ENCODE measurements at places on chromosomes 1 and 21.
A peak's percentile ranks its signal among the peaks of the same experiment; 100 is the strongest.

- no peak for DNase-seq
These were observed 271.8 kb downstream of the BRINP2 start for GRCh38 chr1:177442584-177442983.

DNA sequence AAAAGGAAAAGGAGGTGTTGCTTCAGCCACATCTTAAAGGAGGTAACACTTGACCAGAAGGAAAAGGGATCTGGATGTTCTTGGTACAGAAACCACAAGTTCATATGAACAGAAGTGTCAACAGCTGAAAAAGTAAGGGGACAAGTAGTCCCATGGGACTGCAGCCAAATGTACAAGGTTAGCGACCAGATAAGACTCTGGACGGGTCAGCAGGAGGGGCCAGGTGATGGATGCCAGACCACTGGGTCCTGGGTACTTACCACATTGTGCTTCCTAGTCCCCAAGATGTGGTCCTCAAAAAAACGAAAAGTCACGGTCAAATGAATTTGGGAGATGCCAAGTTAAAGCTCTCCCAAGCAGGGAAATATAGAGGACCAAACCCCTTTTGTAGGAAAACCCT, 16.6 kb upstream of the BMP8A start:
- no peak for DNase-seq

DNA sequence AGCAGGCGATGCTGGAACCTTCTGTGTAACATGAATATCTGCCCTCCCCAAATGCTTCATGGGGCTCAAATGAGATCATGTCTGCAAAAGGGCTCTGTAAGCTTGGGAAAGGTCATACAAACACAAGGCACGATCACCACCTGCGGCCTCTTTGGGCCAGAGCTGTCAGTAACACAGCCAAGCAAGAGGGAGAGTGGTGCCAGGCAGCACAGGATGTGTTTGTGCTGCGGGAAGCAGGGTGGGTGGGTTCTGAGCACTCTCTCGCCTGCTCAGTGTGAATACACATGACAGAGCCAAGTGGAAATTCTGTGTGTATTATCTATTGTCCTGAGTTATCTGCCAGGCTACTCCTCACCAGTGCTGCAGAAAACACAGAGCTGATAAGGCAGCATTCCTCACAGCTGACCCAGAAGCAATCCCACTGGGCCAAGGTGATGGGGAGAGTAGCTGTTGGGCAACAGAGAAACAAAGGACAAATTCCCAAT, 101.2 kb downstream of the LAMC2 start:
- DNase-seq: no peak

DNA sequence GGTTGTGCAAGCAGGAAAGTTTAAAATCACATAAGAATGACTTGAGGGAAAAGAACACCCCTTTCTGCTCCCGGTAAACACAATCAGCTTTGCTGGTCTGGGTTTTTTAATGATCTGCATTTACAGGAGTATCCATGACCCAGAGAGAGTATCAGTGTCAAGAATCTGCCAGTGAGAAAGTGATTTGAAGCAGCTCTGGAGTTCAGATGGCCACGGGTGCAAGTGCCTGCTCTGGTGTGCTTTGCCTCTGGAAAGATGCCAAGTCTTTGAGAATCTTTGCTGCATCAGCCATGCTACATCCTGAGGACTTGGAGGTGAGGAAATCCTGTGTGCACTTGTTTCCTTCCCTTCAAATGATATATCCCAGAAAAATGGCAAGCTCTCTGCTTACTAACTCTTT, 18.6 kb upstream of the MYSM1 start:
- no peak for DNase-seq

DNA sequence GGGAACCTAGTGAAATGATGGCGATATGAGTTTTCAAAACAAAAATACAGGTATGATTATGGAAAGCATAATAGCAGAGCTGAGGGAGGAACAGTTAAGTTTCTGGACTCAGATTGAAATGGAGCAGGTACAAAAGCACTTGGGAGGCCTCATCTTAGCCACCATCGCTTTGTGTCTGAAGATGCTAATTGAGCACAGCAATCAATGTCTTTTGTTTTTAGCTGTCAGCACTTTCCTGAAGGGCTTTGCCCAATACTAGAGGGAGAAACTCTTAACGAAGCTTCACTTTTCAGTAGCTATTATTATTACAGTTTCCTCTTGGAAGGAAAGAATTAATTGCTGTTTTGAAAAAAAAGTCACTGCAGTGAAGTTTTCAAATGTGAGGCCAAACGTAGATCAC, 348.7 kb downstream of the RWDD3 start:
- DNase-seq: no peak

GRCh38 chr1:81974883-81975555, 174.3 kb downstream of the ADGRL2 start:
- DNase-seq: no peak

DNA sequence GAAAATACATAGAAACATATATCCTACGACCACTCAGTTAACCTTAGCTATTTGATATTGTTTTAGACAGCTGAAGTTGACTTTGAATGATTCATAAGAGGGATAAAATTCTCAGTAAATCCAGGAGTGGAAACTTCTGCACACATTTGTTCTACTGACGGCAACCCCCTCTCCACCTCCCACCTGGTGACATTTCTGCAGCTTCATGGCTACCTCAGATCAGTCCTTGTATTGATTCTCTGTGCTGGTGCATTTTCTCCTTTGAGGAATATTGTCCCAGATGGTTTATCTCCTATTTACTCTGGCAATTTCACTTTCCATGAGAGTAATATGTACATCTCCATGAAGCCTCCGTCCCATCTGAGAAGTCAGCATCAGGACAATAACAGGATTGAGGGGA, 57.7 kb upstream of the COA6 start:
- no peak for DNase-seq

DNA sequence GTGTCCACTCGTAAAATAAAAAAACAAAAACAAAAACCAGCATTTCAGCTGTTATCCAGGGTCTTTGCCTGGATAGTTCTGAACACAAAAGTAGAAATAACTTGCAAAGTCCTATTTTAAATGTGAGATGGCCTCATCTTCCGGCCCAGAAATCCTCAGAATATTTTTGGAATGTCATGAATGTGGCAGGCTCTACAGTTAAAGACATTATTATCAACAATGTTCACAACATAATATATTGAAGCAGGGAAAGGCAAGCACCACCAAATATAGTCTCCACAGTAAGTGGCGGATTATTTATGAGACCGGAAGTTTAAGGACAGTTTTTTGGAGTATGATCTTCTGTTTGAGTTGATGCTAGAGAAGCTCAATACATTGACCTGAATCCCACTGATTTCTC, 1.2 kb upstream of the C1orf198 start:
- no peak for DNase-seq

GRCh38 chr1:165109013-165109412, 247.5 kb downstream of the LMX1A start:
- no peak for DNase-seq

DNA sequence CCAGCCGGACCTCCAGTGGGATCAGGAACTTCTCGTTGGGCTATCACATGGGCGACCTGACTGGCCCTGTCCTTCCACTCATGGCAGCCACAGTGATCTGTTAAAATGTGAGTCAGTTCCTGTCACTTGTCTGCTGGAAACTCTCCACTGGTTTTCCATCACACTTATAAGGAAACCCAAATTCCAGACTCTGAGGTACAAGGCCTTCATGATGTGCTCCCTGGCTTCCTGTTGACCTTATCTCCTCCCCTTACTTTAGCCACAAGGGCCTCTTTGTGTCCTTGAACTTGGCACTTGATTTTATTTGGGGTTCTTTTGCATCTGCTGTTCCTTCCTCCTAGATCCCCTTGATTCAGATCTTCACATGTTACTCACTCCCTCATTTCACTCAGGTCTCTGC, 96.8 kb downstream of the TENT5C start:
- no peak for DNase-seq

- DNase-seq: peak; percentile 86
These were observed 1.5 kb downstream of the GRIK3 start for GRCh38 chr1:37032660-37033354.

GRCh38 chr1:30123896-30124295, 599.5 kb downstream of the MATN1 start:
- DNase-seq: no peak

DNA sequence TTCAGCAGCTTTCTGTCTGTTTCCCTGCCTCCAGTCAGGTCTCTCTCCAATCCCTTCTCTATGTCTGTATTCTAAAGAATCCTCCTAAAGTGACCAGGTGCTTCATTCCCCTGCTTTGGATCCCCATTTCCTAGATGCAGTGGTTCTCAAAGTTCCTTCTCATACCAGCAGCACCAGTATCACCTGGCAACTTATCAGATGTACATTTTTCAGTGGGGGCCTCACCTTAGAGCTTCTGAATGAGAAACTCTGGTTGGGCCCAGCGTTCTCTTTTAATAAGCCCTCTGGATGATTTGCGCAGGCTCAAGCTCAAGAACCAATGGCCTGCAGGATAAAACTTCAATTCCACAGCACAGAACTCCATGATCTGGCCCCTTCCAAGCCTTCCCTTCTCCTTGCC, 25.4 kb upstream of the ARTN start:
- DNase-seq: no peak

GRCh38 chr1:193355626-193356025, 169.2 kb upstream of the B3GALT2 start:
- no peak for DNase-seq

DNA sequence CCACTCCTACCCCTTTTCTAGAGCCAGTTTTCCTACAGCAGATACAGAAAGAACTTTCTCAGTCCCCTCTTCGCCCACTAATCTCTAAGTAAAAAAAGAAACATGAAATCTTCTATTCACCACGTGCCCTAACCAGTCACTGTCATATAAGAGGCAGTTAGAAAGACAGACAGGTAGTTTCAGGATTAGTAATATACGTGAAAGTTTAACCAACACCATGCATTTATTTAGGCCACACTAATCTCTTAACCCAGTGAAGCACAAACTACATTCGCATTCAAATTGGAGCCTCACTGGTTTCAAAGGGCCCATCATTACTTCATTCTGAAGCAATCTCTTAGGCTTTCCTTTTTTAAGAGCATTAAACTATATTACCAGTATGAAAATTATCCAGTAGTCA, 10.1 kb downstream of the GPATCH2 start:
- DNase-seq: no peak

GRCh38 chr1:81209461-81209860, 591.3 kb upstream of the ADGRL2 start:
- DNase-seq: no peak

DNA sequence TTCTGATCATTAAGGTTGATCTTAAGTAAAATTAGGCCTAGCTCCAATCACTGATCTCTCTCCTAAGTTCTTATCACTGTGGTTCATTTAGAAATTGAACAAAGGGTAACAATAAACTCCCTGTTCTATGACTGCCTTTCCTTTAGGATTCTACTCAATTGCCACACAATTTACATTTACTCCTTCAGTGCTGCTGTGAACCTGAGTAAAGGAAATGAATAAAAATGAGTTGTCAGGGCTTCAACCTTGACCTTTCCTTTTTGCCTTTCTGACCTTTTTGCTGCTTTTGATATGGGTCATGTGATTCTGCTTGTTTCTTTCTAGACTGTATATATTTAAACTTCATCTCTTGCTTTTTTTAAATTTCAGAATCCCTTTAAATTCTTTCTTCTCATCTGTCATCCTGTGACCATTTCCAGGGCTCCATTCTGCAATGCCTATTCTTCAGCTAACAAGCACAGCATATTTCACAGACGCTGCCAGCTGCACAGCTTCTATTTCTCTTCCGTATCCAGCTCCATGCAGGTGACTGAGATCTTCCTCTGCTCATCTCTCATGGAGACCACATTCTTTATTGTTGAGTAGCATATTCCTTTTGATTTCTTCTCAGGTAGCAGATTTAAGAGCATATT, 3.2 kb downstream of the LRRC8B start:
- DNase-seq: no peak

DNA sequence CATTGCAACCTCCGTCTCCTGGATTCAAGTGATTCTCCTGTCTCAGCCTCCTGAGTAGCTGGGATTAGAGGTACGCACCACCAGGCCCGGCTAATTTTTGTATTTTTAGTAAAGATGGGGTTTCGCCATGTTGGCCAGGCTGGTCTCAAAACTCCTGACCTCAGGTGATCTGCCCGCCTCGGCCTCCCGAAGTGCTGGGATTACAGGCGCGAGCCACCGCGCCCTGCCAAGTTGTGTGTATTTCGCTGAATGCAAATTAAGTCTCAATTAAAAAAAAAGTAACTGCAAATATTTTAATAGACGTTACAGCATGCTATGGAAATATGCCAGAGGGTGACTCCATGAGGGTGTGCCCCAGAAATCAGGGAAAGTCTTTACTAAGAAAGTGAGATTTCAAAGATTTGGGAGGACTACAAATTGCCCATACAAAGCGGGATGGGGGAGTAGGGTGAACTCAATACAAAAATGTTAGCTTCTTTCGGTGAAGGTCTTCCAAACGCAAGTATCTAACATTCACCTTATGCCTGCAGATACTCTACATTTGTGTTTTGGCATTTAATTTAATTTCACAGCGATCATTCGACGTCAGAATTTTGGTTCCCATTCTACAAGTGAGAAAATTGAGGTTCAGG, 85.6 kb downstream of the NKAIN1 start:
- DNase-seq: no peak

DNA sequence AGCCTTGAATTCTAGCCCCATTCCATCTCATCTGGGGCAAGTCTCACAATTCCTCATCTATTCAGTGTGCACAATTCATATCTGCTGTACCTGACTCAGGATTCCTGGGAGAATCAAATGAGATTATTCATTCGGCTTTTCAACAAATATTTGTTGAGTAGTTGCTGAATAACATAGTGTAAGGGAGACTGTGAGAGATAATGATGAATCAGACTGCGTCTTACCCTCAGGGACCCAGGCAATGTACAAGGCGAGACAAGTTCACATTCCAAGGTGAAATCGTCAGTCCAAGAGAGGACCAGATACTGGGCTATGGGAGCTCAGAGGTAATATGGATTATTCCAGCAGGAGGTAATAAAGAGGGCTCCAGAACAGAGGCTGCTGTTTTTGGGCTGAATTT, 67.8 kb upstream of the SMYD2 start:
- DNase-seq: no peak

- DNase-seq: no peak
These were observed 60.5 kb downstream of the RABGAP1L start for GRCh38 chr1:174219606-174220370.

DNA sequence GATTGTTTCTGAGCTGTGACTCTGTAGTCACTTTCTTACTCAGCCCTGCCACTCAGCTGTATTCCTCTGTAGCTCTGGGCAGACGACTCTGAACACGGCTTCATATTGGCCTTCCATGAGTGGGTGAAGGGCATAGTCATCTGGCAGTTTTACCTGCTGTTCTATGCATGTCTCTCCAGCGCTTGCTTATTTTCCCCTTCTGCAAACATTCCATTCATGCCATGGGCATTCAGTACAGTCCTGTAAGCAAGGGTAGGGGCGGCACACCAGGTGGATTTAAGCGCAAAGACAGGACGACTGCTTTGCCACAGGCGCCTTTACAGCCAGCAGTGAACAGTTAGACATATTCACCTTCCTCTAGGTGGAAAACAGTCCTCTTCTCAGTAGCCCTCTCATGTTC, 4.4 kb upstream of the WDR26 start:
- DNase-seq: no peak

DNA sequence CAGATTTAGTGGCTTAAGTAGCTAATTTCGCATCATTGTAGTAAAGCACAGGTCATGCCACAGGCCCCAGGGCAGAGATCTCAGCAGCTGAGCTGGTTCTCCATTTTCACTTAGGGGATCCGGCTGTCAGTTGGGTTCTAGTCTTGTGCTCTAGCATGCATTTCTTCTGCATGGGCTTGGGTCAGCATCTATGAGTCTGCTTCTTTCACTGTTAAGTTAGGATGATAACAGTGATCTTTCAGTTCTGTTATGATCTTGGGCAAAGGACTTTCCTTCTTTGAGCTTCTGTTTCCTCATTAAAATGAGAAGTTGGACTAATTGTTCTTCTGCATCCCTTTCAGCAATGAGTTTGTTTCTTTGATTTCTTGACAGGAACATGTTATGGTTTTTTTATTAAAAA, 123.6 kb upstream of the DNAH14 start:
- DNase-seq: no peak

GRCh38 chr1:108708691-108709660, 3.7 kb upstream of the FNDC7 start:
- peak; percentile 39 for DNase-seq

All from H7 (cell line).